Activated CD8-positive, alpha-beta memory T cell treated with anti-CD3 and anti-CD28 coated beads for 24 hours (primary cell): ENCODE measurements at places on chromosomes 5 and 9.
A peak's percentile ranks its signal among the peaks of the same experiment; 100 is the strongest.

- no peak for DNase-seq
Observed at GRCh38 chr9:135251331-135251761, 163.9 kb downstream of the OLFM1 start.

DNA sequence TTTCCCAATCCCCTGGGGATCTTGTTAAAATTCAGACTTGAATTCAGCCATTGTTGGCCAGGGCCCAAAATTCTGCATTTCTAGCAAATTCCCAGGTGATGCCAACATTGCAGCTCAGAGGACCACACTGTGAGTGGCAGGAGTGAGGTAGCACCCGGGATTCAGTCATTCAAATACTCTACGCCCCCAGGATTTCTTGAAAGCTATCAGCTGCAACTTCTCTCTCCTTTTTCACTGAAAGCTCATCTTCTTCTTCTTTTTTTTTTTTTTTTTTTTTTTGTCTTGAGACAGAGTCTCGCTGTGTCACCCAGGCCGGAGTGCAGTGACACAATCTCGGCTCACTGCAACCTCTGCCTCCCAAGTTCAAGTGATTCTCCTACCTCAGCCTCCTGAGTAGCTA is 19.3 kb upstream of the ANKH start:
- DNase-seq: no peak

- DNase-seq: no peak
Observed at GRCh38 chr5:167770461-167770860, 521.0 kb upstream of the WWC1 start.

DNA sequence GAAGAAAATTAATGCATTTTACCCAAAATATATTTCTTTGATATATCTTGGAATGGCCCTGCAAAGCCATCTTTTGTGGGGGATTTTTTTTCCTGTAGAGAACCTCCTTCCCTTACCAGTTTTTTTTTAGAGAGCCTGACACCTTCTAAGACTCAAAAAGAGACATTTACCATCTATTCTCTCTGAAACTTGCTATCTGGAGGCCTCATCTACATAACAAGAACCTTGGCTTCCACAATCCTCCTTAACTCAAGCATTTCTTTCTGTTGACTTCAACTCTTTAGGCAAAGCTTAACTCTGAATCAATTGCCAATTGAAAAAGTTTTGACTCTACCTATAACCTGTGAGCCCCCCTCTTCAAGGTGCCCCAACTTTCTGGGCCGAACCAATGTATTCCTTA is 6.2 kb downstream of the SLC45A2 start:
- DNase-seq: no peak

DNA sequence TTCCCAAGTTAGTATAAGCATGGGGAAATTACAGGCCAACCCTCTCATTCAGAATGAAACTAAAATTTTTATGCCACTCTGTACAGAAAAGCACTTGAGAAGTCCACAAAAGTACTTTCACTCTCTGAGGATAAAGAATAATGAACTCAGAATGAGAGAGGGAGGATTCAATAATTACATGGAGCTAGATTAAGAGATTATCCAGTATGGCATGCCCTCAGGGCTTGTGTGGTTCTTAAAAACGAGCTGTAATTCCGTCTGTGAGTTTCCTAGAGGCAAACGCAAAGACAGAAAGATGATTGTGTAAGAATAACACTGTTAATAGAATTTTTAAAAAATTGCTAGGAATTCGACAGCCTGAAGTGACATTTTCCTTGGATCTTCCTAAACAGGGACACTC is 126.8 kb upstream of the PTCH1 start:
- DNase-seq: no peak

DNA sequence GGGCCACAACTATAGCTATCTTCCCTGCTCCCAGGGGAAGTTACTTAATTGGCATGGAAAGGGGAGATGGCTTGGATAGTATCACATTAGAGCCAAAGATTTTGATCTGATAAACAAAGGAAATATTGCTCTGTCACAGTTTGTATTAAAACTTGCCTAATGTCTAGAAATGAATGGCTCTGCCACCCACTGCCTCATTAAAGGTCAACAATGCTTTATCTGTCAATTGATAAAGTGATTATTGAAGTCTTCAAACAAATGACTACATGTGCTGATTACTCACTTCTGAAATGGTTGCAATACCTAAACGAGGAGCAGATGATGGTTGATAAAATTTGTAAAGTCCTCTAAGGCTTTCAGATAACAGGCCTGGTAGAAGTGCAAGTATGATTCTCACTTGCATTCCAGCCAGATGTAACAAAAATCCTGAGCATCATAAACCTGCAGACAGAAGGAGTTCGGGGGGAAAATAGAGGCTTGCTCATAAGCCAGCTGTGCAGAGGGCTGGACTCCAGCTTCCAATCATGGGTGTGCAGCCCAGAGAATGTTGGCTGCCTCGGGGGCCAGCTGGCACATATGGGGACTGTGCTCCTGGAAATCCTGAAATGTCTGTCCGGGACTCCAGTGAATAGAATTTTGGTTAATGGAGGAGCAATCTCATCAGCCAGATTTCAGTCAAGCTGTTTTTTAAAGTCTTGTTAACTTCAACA is 200.5 kb upstream of the SLC27A6 start:
- DNase-seq: no peak

DNA sequence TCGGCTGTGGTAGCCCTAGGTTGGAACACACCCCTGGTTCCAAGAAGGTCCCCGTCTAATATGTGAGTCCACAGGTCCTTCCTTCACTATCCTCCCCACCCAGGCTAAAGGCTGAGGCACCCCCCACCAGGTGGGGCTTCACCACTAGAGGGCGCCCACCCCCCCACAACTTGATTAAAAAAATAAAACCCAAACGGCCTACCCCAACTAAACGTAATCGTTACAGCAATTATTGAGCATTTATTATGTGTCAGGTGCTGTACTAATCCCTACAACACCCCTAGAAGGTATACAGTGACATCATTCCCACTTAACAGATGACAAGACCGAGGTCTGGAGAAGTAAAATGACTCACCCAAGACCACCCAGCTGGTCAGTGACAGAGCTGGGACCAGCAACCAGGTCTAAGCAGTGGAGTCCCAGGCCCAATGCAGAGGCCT is 65.0 kb downstream of the FGF18 start:
- DNase-seq: peak; percentile 83

- no peak for DNase-seq
Observed at GRCh38 chr5:153905219-153905618, 133.5 kb downstream of the FAM114A2 start.

DNA sequence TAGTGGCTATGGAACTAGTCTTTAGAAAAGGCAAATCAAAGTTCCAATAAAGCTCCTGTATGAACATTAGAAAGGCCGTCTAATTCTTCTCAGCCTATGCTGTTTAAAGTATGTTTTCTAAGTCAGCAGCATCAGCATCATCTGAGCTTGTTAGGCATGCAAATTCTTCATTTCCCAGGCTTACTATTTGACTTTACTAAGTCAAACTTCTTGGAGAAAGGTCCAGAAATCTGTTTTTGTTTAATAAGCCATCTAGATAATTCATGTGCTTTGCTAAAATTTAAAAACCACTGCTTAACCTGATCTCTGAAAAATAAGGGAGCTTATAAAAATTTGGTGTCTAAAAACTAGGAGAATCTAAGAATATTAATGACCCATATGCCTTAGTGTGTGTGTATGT is 200.2 kb upstream of the SGCD start:
- no peak for DNase-seq

DNA sequence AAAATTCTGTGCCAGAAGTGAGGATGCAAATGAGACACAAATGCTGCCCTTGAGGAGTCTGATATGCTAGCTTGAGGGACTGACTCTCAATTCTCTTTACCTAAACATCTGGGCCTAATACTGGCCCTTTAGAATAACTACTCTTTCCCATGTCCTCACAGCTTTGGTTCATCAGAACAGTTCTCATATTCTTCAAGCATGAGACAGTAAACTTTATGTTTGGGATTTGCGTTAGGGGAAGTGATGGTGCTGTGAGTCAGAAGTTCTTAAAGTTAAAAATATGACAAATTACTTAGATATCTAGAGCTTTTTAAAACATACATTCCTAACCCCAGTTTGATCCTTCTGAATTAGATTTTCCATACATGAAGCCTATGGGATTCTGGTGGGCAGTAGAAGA is 665.0 kb upstream of the RGMB start:
- no peak for DNase-seq

DNA sequence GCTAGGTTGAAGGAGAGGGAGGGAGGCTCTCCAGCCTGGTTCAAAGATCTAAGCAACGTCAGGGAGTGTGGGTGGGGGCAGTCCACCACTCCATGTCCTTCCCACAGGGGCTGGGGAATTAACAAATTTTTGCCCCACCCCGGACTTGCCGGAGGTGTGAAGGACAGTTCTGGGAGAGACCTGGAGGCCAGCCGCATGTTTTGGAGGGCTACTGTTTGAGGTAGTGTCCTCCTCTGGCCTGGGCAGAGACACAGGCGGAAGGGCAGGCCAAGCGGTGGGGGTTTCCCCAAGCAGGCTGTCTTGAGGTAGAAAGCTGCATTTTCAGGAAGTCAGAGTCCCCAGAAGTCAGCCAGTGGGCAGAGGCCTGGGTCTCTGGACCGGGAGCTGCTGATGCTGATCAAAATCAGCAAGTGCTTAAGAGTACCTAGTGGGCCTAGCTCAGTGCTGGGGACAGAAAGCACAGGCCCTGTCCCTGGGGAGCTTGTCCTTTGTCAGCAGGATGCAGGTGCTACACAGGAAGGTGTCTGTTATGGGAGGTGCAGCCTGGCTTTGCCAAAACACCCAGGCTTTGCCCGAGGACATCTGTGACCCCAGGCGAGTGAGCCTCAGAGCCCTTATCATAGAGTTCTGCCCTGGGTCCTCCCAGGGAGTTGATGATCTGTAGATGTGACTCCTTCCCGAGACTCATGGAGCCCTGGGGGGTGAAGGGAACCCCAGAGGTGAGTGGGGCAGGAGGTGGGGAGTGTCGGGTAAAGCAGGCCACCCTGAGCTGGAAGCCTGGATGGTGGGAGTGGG is 18.5 kb downstream of the JADE2 start:
- peak; percentile 81 for DNase-seq

DNA sequence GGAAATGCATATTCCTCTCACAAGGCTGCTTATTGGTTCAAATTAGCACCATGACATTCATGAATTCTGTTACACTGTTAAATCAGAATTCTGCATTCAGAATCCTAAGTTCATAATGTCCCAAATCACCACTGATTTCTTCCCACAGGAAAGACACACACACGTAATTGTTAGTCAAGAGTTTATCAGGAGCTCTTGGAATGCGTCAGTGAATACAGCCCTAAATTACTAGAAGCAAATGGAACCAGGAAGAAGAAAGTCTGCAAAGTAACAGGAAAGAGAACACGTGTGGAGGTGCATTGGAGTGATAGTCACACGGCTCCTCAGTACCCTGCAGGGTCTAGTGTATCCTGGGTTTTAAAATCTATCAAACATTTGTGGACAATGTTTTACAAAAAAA is 110.2 kb downstream of the ANXA2R start:
- no peak for DNase-seq

GRCh38 chr5:179769271-179769670 is 24.5 kb upstream of the LTC4S start:
- no peak for DNase-seq

DNA sequence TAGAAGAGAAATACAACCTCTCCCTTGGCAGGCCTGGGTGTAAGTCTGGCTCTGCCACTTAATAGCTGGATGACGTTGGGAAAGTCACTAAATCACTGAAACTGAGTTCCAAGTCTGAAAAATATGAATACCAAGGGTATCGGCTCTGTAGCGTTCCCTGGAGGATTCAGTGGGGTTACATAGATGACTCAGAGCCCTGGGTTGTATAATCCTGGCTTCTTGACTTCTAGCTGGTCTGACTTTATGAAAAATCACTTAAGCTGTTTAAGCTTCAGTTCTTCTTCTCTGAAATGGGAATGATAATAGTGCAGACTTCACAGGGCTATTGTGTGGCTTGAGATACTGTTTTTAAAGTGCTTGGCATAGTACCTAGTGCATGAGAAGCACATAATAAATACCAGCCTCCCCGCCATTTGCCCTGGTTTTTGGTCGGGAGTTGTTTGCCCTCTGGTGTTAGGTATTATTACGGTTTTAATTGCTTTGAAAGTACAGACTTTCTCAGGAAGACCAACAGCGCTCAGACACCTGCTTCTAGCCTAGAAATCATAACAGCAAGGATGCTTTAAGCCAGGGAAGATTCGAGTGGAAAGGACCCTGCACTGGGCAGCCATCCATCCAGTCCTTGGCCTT is 43.0 kb downstream of the CYFIP2 start:
- no peak for DNase-seq

GRCh38 chr9:110950041-110950645 is 88.1 kb downstream of the LPAR1 start:
- no peak for DNase-seq

- DNase-seq: no peak
Observed at GRCh38 chr5:91797576-91797975, 414.5 kb upstream of the ARRDC3 start.

GRCh38 chr9:91580136-91580535 is 156.5 kb upstream of the NFIL3 start:
- no peak for DNase-seq

- no peak for DNase-seq
Observed at GRCh38 chr5:123819386-123819785, 307.4 kb downstream of the CSNK1G3 start.

- peak; percentile 21 for DNase-seq
Observed at GRCh38 chr9:89916001-89916597, 311.3 kb downstream of the GADD45G start.

GRCh38 chr5:133723651-133724366 is 111.5 kb upstream of the FSTL4 start:
- peak; percentile 38 for DNase-seq

- DNase-seq: no peak
Observed at GRCh38 chr5:95035891-95036685, 248.8 kb downstream of the MCTP1 start.

- DNase-seq: no peak
Observed at GRCh38 chr9:97366889-97367288, 45.0 kb upstream of the TDRD7 start.

DNA sequence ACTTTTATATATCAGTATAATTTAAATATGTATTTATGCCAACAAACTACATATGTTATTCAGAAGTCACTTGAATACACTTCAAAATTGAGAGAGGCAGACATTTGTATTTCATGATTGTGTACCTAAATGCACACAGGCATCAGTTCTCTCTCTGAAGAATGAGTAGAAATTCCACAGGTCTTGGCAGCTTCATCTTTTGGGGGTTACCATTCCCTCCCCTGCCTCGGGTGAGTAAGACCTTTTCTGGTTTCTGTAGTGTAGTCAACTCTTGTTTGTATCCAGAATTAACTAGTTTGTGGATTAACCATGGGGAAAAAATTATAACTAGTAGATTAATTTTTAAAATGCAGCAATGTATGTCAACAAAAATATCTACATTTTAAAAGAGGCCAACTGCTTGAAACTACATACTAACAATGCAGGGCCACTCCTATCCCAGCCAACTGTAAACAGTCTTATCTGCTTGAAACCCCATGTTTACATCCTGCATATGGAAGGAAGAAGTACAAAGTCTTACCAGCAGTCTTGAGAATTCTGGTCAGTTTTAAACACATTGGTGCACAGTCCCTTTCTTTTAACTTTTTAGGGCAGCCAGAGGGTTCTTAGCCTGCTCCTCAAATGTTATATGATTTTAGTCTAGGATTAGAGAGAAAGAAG is 339.6 kb upstream of the KIF2A start:
- DNase-seq: no peak

- DNase-seq: no peak
Observed at GRCh38 chr9:111833941-111834340, 39.2 kb upstream of the SHOC1 start.
